ENCODE measurements at places on chromosomes 13 and 19. TPM values are rescaled to one million over a fixed set of nuclear protein-coding genes. Genes with fewer than 3 reads are reported as not detected.
A peak's percentile ranks its signal among the peaks of the same experiment; 100 is the strongest.

DNA sequence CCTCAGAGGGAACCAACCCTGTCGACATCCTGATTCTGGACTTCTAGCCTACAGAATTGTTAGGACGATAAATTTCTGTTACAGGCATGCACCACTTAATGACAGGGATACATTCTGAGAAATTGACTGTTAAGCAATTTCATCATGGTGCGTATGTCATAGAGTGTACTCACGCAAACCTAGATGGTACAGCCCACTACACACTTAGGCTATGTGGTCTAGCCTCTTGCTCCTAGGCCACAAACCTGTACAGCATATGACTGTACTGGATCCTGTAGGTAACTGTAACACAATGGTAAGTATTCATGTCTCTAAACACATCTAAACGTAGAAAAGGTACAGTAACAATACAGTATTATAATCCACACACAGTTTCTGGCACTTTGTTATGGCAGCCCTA is 13.3 kb downstream of the USP12 start:
- no peak for DNase-seq

DNA sequence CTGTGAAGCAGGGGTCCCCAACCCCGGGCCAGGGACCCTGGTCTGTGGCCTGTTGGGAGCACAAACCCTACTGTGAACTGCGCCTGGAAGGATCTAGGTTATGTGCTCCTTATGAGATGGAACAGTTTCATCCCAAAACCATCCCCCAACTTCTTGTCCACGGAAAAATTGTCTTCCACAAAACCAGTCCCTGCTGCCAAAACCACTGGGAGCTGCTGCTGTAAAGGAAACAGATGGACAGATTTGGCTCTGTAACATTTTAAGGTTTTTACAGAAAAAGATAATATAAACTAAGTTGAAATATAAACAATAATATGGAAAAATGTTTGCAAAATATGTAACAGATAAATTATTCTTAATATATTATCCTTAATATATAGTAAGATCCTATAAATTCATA is 73.7 kb downstream of the COG6 start:
- no peak for DNase-seq

DNA sequence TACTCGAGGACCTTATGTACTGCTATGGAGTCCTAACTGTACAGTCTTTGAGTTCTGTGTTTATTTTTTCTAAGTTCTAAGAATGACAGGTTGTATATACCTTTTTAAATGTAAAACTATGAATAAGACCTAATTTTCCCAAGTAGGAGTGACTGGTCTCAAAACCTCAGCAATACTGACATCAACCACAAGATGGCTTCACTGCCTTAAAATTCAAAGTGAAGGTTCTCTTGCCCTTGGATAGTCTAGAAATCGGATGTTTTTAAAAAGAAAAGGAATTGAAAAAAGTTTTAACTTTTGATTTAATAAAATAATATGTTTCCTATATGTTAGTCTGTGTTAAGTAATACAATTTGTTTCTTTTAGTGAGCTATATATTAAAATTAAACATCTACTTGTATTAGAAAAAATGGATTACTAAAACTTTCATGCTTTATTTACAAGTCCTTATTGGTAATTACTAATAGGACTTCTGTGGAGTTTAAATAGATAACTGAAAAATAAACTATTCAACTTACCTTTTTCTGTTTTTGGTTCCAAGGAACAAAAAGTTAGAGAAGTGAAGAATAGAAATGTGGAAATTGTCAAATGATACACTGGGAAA is 52.0 kb downstream of the TDRD3 start:
- peak; percentile 59 for DNase-seq

DNA sequence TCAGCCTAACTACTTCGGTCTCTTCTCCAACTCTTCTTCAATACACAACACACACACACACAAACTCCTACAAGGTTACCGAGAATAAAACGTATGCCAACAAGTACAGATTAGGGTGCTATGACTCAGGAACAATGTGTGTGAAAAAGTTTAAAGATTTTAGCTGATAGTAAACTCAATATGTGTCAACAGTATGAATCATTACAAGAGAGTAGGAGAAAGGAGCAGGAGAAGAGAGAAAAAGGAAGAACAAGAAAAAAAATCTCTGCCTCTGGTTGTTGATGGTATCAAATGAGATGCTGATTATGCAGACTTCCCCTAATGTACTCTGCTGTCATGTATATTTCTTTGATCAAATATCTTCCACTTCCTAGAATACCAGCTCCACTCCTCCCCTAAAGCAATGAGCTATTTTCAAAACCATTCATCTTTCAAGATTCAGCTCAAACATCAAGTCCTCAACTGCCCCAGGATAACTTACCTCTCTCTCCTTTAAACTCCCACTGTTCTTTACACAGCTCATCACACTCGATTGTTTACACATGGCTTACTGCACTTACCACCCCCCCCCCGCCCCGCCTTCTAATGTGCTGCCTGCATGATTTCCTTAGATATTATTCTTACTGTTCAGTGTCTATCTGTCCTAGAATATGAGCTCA is 95.6 kb downstream of the FAM216B start:
- DNase-seq = peak; percentile 69

DNA sequence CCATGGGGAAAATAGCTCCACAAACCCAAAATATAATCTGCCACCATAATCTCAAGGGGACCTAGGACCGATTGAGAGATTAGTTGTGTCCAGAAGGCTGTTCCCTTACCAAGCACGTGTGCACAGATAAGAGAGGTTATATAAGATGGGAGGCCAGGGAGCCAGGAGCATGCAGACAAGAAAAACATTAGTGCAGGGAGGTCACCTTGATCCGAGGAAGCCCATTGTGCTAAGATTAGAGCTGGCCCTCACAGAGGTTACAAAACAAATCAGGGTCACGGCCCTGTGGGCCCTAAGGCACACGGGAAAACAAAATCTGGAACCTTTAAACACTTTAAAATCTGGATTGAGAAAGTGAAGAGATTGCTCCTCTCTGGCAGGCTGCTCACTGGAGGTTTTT is 37.7 kb downstream of the RGCC start:
- no peak for DNase-seq

DNA sequence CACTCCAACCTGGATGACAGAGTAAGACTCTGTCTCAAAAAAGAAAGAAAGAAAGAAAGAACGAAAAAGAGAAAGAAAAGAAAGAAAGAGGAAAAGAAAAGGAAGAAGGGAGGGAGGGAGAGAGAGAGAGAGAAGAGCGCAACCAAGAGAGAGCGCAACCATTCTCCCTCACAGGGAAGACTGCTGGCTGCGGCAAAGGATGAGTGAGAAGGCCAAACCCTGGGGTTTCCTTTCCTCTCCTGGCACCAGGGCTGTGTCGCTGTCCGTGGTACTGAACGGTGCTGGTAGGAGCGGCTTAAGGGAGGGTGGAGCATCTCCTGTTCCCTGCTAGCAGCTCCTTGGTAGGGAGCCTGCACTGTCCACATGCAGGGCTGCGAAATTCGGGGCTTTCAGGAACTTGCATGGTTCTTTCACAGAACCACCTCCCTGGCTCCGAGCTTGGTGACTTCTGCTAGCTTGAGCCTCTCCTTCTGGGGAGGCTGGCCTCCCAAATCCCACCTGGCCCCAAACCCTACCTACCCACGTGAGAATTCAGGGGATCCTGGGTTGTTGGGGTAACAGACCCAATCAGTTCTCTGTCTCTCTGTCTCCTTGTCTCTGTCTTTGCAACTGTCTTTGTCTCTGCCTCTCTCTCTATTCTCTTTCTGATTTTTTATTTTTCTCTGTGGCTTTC is 51.1 kb upstream of the ZNRF4 start:
- peak; percentile 92 for DNase-seq

DNA sequence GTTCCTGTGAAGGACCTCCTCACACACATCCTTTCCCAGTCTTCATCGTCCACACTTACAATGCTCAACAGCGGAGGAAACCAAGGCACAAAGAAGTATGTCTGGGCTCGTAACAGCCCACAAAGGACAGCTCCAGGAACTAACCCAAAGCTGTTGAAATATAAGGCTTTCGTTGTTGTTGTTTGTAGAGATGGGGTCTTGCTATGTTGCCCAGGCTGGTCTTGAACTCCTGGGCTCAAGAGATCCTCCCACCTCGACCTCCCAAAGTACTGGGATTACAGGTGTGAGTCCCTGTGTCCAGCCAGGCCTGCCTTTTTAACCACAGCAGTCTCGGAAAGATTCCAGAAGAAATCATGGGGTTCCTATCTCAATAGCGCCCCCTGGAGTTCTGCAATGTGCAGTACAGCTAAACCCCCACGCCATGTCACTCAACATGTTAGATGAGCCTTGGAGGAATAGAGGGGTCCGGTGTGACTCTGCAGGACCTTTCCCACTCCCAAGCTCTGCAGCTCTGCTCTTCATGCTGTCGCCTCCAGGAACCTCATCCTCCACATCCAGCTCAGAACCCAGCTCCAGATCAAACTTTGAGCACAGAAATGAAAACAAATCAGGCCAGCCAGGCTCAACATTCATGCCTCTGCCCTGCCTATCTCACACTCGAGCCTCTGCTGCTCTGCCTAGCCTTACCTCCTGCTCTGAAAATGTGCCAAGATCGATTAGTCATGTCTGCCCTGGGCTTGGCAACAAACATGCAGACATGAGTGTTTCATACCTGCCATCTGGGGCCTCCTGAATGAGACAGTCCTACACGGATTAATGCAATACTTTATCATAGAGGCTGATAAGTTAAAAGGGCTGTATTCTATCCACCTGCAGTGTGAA is 7.5 kb downstream of the PLA2G4C start:
- peak; percentile 63 for DNase-seq

DNA sequence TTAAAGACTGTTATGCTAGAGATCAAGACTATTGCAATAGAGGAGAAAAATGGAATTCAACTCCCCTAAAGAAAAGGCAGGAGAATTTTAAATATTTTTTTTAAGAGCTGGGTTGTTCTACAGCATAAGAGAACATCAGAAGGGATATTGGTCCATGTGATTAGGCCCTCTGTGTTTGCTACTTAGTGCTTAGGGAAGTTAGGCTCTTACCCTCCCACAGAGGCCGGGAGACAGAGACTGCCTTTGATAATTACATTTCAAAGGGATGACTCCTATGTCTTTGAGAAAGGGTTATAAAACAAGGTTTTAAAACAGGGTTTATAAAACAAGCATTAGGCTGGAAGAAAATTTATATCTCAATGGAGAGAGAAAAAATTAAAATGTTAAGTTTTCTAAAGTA is 1248.1 kb upstream of the PCDH20 start:
- no peak for DNase-seq

- DNase-seq = no peak
Measured at GRCh38 chr13:51502153-51502651, 49.4 kb upstream of the INTS6 start.

- peak; percentile 13 for DNase-seq
Measured at GRCh38 chr19:3653865-3654513, 27.4 kb upstream of the CACTIN start.

DNA sequence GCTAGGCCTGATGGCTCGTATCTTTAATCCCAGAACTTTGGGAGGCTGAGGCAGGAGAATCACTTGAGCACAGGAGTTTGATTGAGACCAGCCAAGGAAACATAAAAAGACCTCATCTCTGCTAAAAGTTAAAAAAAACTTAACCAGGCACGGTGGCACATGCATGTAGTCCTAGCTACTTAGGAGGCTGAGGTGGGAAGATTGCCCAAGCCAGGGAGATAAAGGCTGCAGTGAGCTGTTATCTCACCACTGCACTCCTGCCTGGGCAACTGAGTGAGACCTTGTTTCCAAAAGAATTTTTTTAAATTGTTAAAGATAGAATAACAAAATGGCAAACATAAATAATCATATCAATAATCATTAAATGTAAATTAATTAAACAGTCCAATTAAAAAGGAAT is 365.8 kb downstream of the MTUS2 start:
- no peak for DNase-seq

GRCh38 chr13:99045396-99045795 is 67.5 kb upstream of the DOCK9 start:
- no peak for DNase-seq

- peak; percentile 53 for DNase-seq
Measured at GRCh38 chr19:39126312-39127187, 964 bp downstream of the PAK4 start.

- no peak for DNase-seq
Measured at GRCh38 chr13:69178000-69178399, 929.6 kb upstream of the ATXN8OS start.

DNA sequence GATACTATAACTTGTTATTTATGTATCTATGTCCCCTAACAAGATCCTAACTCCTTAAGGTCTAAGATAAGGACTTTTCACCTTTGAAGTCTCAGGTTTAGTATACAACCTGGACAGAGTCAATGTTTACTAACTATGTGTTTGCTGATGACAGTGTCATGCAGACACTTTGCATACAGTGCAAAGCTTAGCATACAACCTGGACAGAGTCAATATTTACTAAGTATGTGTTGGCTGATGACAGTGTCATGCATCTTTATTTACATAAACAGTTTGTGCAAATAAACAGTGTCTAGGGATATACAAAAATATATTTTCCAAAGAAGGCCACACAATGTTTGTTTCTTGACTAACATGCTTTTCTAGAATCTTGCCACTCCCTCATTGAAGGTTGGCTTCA is 34.7 kb downstream of the DCT start:
- DNase-seq = no peak

GRCh38 chr13:38954291-38954690 is 36.3 kb downstream of the STOML3 start:
- DNase-seq = peak; percentile 61

Gene CCDC61
- 18.9 TPM for total RNA-seq

Gene ZNF580
- total RNA-seq = 38.9 TPM

Gene LAIR1
- total RNA-seq = not detected

Gene EDDM13
- total RNA-seq = not detected

Gene SYCN
- not detected for total RNA-seq

Gene PPP1R13L
- 142 TPM for total RNA-seq

Gene NUP62
- total RNA-seq = 42.0 TPM

Measured in MCF 10A (cell line).